ENCODE measurements at places on chromosomes 12 and 14.

DNA sequence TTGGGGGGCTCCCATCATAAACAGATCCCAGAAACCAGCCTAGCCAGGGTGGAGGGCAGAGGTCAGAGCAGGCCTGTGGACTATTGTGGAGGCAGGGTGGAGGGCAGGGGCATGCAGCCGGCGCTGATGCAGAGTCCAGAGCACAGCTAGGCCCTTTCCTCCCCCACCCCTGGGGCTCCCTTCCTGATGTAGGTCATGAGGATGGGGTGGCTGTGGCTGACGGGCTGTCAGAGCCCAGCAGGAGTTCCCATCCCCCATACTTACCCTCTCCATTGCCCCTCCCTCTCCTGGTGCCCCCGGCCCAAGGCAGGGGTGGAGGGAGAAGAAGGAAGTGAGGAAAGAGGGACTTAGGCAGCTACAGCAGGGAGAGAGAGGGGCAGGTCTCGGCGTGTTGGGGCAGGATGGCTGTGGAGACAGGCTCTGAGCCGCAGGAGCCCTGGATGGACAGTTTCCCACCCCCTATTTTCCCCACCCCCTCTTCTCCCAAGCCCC is 5.7 kb upstream of the ZNF385A start:
- DNase-seq: no peak

GRCh38 chr12:65892841-65893251 is 68.6 kb downstream of the HMGA2 start:
- no peak for DNase-seq

- DNase-seq: no peak
Observed at GRCh38 chr12:131147894-131148293, 194.2 kb downstream of the ADGRD1 start.

DNA sequence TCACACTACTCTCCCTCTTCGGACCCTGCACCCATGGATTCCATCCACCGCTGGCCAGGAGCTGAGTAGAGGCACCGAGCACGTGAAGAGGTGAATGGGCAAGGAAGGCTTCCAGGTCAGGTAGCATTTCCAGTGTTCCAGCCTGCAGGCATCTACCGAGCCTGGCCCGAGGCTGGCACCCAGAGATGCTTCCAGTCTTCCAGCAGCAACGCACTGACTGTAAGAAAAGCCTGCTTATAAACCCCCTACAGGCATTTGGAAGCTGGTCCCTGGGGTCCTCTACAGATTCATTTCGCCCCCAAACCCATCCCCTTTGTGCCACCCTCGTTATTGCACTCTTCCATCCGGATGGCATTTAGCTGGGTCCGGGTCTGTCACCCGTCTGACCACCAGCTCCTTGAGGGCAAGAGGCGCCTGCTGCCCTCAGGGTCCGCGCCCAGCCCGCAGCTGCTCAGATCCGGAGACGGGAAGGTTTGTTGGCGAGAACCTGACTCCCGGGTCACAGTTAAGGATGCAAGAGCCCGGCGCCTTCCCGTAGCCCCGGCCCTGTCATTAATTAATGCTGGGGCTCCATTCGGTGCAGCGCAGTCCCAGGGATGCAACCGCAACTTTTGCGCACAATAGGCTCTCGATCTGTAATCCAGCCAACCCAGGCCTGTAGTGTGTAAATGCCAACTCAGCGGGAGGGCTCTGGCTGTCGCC is 614 bp upstream of the MARK3 start:
- no peak for DNase-seq

GRCh38 chr14:59256331-59256730 is 67.9 kb downstream of the DAAM1 start:
- no peak for DNase-seq

DNA sequence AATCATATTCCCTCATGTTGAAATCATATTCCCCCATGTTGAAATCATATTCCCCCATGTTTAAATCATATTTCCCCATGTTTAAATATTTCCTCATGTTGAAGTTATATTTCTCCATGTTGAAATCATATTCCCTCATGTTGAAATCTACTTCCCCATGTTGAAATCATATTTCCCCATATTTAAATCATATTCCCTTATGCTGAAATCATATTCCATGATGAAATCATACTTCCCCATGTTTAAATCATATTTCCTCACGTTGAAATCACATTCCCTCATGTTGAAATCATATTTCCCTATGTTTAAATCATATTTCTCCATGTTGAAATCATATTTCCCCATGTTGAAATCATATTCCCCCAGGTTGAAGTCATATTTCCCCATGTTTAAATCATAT is 34.6 kb upstream of the ADGRD1 start:
- no peak for DNase-seq

- no peak for DNase-seq
Observed at GRCh38 chr12:79114896-79115295, 250.3 kb downstream of the SYT1 start.

DNA sequence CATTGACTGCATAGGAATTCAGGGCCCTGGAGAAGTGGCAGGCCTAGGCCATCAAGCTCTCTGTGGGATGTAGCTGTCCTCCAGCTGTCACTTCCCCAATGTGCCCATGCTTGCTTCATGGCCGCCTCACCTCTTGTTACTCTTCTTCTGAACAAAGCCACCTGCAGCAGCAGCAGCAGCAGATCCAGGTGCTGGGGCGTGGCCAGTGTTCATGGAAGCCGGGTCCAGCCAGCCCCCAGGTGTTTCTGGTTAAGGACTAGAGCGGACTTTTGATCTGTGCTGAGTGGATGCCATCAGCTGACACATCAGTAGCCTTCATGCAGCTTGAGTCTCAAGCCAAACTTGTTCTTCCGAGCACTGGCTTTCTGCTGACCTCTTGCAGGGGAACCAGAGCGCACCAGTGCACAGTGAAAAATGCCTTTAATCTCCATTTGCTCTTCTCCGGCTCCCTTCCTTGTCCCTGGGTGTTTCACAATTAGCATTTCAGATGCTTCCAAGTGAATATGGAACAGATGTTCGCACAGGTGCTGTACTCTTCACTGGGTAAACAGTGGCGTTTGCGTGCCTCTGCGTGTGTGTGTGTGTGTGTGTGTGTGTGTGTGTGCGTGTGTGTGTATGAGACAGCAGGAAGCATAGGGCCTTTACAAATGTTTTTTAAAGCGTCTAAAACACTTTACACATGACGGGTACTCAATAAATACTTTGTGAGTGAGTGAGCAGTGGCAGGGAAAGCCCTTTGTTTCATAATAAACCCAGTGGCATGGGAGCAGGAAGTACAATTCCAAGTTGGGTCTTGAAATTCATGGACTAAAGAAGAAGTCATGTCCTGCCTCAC is 20.1 kb downstream of the TPCN1 start:
- peak; percentile 92 for DNase-seq

DNA sequence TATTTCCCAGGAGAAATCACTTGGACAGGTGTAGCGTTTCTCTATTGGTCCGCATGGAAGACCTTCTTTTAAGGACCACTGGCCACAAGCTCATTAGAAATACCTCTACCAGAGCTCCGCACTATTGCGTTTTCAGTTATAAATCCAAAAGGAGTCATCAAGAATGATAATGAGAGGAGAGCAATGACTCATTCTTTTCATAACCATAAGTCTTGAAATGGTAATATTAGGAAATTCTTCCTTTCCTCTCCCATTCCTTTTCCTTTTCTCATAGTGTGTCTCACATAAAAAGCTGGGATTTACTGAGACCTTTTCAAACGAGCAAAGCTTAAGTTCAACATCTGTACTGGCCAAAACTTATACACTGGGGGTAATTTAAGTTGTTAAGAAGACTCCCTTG is 215.7 kb downstream of the CPNE8 start:
- DNase-seq: no peak

DNA sequence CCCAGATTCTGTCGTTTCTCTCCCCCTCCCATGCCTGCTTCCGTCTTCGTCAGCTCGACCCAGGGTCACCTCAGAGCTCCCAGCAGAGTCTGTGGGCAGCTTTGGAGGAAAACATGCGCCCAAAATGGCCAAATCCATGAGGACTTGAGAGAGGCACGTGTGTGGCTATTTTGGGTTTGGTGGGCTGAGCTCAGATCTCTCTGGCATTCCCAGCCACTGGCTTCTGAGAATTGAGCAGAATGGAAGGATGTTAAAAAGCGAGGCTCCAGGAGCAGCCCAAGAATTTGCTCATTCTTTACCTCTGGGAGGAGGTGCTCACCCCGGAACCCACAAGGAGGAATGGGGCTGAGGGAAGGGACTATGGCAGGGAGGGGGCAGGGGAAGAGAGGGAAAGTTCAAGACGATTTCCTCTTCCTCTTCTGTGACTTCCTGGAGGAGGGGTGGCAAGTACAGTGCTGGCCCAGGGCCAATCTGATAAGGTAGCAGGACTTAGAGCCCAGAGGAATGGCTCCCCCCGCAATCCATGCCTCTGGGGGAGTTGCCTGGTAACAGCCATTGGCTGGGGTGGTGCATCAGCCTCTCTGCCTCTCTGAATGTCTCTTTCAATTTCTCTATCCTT is 20.1 kb downstream of the TSPAN9 start:
- DNase-seq: peak; percentile 68

GRCh38 chr12:80262346-80262745 is 163.0 kb downstream of the OTOGL start:
- no peak for DNase-seq

DNA sequence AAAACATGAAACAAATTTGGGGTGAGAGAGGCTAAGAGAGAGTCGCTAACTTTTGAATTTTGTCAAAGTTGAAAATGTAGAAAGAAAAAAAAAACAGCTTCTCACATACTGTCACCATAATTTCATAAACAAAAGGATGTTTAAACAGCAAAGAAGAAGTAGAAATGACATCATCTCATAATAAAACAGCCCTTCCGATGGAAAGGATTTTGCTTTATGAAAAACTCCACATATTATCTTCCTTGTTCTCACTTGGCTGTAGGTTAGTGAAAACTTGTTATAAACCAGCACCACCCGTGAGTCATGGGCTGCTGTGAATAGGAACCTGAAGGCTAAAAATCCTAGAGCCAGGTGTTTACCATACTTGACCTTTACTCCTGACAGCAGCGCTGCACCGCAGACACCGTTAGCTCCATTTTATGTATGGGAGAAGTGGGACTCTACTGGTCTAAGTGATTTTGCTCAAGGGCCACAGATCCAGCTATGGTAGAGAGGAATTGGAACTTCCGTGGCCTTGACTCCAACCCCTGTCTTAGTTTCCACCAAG is 63.0 kb upstream of the VRK1 start:
- DNase-seq: peak; percentile 9

DNA sequence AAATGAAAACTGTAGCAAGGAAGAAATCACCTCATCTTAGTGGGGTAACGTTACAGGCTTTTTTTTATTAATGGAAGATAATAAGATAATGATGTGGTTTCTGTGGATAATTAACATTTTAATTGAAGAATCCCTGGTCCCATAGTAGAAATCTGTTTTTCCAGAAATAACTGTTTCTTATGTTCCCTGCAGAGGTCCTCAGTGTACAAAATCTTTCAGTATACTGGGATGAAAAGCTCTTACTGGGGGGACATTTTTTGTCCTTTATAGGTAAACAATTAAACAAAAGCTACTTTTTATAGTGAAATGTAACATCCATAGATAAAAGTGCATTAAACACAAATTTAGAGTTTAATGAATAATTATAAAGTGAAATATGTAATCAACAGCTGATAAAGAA is 312.2 kb downstream of the ATXN7L3B start:
- DNase-seq: peak; percentile 43

GRCh38 chr12:13573698-13574321 is 377.3 kb downstream of the EMP1 start:
- peak; percentile 11 for DNase-seq

All from large intestine (tissue), 12 donors.